ENCODE measurements at places on chromosomes 6 and 20.
A peak's percentile ranks its signal among the peaks of the same experiment; 100 is the strongest.

DNA sequence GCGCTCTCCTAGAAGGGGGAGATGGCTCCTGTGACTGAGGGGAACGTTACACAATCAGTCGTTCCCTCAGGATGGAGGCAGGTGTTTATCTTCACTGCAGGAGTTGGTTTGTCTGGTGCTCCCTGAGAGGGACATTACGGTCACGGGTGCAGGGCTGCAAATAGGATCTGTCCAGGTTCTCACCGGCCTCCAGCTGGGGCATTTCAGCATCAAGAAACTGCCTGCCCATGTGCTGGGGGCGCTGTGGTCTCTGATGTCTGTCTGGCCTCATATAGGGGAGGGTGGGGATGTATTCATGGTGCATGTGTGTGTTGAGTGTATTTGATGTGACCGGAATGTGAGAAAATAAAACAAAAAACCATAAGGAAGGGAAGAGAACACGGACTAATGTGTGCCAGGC is 77.1 kb downstream of the TBC1D7 start:
- no peak for DNase-seq

DNA sequence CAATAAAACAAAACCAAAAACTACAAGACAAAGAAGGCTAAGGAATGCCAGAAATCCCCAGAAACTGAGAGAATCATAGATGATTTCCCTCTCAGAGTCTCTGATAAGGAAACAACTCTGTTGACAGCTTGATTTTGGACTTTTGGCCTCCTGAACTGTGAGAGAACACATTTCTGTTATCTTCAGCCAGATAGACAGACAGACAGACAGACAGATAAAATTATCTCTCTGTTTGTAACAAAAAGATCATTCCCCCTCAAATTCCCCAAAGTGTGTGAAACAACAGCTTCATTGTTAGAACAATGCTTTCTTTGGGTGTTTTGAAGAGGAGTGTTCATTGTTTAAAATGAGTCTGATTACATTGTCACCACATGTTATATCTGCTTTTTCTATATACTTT is 148.2 kb downstream of the BCKDHB start:
- no peak for DNase-seq

GRCh38 chr6:20377623-20378265 is 23.9 kb upstream of the E2F3 start:
- DNase-seq: no peak

DNA sequence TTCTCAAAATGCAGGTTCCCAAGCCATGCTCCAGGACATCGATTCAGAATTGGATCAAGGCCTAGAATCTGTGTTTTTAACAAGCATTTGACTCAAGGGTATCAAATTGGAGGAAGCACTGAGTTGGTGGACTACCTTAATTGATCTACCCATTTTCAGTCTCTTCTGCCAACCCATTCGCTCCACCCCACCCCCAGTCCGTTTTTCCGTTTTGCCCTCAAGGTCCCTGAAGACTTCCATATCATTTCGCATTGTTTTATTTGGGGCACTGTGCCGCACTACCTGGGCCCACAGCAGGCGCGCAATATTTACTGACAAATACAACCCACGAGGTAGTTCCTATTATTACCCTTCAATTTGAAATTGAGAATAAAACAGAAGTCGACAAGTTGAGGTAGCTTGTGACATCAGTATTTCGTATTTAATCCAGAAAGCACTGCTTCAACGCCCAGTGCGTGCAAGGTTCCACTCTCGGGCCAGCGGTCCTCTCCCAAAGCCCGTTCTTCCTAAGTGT is 557 bp upstream of the DHX35 start:
- no peak for DNase-seq

DNA sequence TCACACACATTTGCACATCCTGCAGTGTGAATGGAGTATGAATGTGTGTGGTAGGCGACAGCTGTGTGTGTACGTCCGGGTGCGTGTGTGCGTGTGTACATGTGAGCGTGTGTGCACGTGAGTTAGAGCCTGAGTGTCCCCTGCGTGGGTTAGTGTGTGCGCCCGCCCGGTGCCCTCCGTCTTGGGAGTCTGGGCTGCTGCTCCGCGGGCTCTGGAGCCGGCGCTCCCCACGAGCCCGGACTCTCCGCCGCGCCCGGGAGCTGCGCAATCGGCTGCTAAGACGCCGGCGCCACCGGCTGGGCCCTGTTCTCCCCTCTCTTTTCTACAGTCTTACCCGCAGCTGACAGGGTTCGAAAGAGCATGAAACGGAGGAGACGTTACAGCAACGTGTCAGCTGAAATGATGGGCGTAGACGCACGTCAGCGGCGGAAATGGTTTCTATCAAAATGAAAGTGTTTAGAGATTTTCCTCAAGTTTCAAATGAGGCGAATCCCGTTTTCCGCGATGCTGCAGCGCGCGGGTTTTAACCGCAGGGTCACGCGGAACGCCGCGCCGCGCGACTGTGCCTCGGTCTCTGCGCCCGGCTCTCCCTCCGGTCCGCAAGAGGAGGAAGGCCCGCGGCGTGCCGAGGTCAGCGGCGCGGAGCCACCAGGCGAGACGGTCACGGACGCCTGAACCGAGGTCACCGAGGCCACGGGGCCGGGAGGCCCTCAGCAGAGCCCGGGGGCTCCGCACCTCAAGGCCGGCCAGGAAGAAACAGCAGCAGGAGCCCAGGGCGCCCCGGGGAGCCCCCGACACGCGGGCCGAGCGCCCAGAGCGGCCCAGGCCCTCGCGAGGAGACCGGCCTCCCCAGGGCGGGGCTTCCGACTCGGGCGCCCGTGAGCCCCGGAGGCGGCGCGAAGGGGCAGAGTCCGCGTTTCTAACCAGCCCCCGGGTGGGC is 95.3 kb upstream of the BHLHE23 start:
- no peak for DNase-seq

- no peak for DNase-seq
Measured at GRCh38 chr6:144528743-144529425, 243.7 kb downstream of the UTRN start.

- no peak for DNase-seq
Measured at GRCh38 chr6:34917626-34918285, 28.7 kb downstream of the ANKS1A start.

DNA sequence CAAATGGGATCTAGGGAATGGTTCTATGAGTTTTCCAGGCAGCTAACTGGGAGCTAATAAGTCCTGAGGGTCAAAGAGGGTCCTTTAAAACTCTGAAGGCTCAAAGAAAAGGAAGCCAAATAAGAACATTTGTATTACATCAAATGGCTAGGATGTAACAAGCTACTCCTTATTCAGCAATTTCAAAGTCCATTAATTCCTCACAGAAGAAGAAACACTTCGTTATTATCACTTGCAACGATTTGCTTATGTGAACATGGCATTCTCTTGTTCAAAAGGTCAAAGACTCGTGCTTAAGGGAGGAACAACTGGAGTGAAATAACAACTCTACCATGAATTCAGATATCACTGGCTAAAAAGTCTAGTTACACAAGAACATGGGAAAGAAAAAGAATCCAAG is 70.8 kb upstream of the FBXO30 start:
- DNase-seq: no peak

DNA sequence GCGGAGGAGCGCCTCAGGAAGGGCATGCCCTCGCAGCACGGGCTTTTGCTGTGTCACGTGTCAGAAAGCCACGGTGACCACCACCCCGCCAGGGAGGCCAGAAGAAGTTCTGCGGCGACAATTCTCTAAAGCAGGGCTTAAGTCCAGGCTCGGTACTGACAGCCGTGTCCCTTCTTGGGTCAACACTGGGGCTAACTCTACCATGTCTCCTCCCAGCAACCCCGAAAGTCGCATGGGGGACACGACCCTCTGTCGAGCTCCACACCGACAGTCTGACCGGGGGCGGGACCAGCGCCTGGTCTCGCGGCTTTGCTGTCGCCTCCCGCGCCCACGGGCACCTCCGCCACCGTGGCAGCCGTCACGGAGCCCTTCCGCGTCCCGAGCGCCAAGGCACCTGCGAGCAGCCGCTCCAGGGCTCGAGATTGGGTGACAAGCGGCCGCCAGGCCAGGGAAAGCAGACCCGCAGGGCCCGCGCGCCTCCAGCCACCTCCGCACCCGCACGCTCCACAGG is 534 bp downstream of the NANP start:
- no peak for DNase-seq

DNA sequence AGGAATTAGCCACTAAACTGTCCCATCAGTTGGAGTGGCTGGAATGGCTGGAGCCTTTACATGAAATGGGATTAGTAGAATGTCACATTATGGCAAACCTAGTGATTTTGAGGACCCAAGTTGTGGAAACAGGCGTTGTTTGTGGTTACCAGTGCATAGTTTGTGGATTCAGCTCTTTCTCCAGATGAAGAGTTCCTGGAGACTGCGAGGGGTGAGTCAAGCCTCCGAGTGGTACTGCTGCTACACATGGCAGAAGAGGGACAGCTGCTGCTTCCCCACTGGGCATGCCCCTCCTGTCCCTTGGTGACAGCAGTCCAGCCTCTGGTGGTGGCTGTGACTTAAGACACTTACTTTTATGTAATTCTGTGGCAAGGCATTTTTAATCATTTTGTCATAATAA is 94.2 kb upstream of the SCP2D1 start:
- no peak for DNase-seq

- DNase-seq: no peak
Measured at GRCh38 chr20:36155991-36156390, 1.5 kb downstream of the EPB41L1 start.

- peak; percentile 58 for DNase-seq
Measured at GRCh38 chr20:47620808-47621805, 119.4 kb downstream of the NCOA3 start.
